ENCODE measurements at places on chromosomes 4 and X.

DNA sequence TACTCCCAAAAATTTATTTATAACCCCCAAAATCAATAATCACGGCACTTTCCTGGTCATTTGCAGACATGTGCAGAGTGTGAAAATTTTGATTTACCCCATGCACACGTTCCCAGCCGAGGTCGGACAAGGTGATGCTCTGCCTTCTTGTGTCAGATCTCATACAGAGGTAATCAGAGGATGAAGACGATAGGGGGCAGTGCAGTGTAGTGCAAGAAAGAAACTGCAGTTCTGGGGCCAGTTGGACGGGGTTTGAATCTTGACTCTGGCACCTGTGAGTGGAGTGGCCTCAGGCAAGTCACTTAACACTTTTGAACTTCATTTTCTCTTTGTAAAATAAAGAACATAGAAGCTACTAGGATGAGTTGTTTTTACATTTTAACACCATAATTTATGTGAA is 88.4 kb downstream of the FRMPD3 start:
- DNase-seq, result no peak

DNA sequence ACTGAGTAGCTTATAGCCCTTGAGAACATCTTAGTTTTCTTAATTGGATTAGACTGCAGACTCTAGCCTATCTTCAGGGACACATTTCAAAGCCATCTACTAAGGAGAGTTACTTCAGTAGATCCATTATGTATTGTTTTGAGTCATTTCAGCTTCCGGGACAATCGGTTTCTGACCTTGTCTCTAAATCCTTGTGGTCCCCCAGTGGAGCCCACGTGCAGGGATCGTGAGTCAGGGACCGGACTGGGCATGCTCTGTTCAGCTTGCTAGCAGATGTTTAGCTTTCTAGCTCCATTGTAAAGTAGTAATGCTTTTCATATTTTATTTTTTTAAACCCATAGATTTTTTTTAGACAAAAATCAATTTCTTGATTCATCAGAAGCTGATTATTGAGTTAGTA is 211.9 kb upstream of the PRPS2 start:
- DNase-seq, result no peak

GRCh38 chr4:148159793-148160192 is 282.4 kb downstream of the NR3C2 start:
- no peak for DNase-seq

- DNase-seq, result no peak
Measured at GRCh38 chrX:10208281-10208856, 51.6 kb downstream of the CLCN4 start.

GRCh38 chrX:7088968-7089615 is 58.4 kb upstream of the STS start:
- DNase-seq, result peak; percentile 29

GRCh38 chr4:176902710-176903323 is 110.1 kb upstream of the VEGFC start:
- DNase-seq, result no peak

DNA sequence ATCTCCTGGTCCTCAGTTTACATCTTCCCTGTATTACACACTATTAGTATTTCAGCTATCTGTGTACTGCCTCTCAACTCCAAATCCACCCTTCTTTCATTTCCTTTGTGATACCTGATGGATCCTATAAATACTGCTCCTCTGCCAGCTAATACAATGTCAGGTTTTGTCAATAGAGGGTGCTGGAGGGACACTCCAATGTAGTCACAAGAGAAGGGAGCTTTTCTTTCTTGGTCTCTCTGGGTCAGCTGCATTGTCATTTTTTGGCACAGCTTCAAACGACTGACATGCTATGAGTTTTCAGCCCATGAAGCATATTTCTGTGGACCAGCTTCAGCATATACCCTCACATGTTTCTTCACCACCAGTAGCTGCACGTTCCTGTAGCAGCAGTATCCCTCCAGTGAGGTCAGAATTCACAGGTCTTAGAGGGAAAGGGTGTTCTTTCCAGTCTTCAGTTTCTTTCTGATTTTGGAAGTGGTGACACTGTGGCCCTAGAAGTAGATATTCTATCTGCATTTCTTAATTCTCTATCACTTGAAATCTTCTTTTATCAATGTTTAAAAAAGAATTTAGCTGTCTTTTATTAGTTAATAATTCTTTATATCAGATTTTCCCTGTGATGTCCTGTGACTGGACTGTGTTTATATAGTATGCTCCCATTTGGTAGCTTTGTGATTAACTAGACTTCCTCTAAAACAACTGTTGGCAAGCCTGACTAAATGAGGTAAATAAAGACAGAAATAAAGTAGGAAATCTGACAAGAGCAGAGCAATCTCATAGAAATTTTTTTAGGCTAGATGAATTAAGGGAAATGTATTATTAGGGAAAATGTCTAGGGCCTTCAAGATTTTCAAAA is 60.6 kb downstream of the GABRA2 start:
- DNase-seq, result no peak

GRCh38 chrX:111207851-111208250 is 62.4 kb downstream of the CAPN6 start:
- DNase-seq, result no peak

- DNase-seq, result no peak
Measured at GRCh38 chrX:16828124-16828908, 41.8 kb downstream of the RBBP7 start.

- DNase-seq, result no peak
Measured at GRCh38 chr4:73917081-73917501, 47.9 kb downstream of the CXCL1 start.

DNA sequence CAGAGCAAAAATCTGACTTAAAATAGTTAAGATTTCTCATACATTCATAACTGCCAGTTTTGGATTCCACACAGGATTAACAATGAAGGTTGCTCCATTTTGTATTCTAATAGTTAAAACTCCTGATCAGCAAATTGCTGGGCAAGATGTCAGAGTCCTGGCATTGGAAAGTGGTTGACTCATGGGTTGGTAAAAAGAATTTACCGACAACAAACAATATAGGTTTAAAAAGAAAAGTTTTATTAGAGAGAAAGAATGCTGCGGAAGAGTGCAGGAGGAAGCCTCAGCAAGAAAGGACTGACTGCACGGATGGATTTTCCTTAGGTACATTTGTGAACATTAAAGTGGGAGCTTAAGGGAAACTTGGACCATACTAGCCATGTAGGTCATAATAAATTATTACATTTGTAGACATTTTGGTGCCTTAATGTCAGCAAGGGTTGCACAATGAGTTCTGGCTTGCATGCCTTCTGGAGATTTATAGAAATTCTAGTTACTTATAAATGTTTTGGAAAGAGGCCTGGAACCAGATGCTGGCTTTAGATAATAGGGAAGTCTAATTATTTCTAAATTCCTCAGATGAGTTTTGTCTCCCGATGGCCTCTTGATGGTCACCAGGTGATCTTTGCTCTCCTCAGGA is 25.4 kb upstream of the IL2 start:
- DNase-seq, result no peak

- no peak for DNase-seq
Measured at GRCh38 chr4:111952688-111953087, 192.6 kb upstream of the FAM241A start.

GRCh38 chr4:26365537-26366150 is 44.8 kb downstream of the RBPJ start:
- DNase-seq, result no peak

- no peak for DNase-seq
Measured at GRCh38 chr4:158823461-158823873, 54.6 kb downstream of the FNIP2 start.

- DNase-seq, result no peak
Measured at GRCh38 chr4:53866055-53866454, 198.3 kb downstream of the CHIC2 start.

- DNase-seq, result no peak
Measured at GRCh38 chr4:109850601-109851000, 2.7 kb downstream of the LRIT3 start.

GRCh38 chrX:49842621-49843020 is 13.5 kb downstream of the PAGE4 start:
- DNase-seq, result no peak

GRCh38 chr4:138392751-138393308 is 150.7 kb upstream of the SLC7A11 start:
- DNase-seq, result no peak

DNA sequence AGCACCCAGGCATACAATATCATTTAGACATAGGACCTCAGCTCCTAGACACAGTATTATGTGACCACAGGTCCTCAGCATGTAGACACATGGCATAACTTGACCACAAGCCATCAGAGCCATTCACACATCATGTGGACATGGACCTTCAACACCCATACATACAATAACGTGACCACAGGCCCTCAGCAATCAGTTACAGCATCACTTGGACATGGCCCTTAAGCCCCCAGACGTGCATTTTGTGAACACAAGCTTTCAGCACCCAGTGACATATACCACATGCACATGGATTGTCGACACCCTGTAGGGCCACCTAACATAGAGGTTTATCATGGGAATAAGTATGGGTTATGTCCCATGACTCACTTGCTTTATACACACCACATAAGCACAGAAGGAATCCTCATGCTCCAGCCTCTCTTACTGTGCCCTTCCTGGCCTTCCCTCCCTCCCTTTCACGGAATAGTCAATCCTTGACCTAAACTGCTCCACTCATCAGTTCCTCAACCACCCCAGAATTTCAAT is 1.9 kb downstream of the TSPYL2 start:
- DNase-seq, result no peak

- no peak for DNase-seq
Measured at GRCh38 chrX:136477026-136477425, 10.7 kb upstream of the BRS3 start.

DNA sequence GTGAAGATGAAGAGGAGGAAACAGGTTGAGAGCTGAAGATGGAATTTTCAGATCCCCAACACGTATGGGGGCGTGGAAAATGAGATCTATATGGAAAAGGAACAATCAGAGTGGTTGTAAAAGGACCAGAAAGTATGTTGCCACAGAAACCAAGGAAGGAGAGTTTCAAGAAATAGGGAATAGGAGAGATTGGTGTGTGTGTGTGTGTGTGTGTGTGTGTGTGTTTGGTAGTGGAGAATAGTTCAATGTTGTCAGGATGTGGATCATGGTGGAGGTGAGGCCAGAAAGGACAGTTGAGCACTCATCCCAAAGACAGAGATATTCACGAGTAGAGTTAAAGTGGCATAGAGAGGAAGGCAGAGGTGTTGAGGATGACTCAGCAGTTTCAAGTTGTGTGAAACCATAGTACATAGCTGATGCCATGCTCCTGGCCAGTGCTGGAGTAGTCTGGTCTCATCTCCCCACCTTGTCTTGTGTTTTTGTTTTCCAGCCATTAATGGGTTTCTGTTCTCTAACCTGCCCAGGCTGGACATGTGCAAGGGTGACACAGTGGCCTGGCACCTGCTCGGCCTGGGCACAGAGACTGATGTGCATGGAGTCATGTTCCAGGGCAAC is 36.1 kb downstream of the HEPH start:
- DNase-seq, result no peak

GRCh38 chr4:48436318-48436717 is 46.8 kb upstream of the SLC10A4 start:
- DNase-seq, result no peak

DNA sequence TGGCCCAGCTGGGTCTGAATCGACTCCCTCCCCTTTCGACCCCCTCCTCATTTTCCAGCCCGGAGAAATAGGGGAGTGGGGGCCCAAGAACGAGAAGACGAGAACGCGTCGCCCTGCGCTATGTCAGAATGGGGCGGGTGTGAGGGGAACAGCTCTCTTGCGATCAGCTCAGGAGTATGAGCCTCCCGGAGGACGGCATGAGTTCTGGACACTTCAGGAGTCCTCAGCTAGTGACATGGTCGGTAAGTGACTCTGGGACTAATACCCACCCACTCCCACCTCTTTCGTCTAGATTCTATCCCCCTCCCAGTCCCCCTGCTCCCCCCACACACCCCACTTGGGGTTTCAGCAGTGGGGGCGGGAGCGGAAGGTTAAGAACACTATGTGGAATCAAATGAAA is 944 bp downstream of the KLF8 start:
- DNase-seq, result no peak

DNA sequence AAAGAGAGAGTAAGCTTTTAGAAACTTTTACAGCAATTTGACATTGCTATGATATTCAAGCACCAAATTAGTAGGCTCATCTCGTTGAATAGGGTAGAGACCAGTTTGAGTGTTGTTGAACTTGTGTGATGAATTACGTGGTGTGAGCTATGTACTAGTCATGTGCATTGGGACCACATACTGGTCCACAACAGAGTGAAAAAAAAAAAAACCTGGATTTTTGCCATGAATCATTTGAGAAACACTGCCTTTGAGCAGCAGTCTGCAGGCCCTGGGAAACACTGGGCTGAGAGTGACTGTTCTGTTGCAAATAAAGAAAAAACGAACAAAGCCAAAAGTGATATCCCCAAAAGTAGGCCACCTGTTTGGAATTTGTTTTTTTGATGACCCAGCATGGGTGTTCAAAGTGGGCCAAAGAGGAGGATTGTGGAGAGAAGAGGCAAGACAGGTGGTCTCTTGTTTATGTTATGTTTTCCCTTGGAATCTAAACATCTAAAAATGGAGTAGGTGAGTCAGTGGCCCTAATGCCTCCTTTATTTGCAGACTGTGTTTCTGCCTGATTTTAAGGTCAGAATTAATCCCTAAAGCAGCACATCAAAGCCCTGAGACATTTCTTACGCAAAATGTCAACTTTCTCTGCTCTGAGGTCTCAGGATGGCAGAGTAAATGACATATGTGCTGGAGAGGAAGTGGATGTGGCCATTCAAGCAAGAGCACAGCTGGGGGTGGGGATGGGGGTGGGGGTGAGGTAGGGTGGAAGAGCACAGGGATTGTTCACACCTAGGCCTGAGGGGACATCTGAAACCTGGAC is 33.5 kb downstream of the TAF7L start:
- DNase-seq, result no peak

GRCh38 chr4:102640669-102641068 is 120.1 kb downstream of the MANBA start:
- no peak for DNase-seq

Measured in activated T-helper 9 cell treated with anti-CD3 and anti-CD28 coated beads, Interleukin-2, amount 50 U/mL, for 16 hours (primary cell).